Bronchus fibroblast of lung (primary cell): ENCODE measurements at places on chromosomes 12 and 14. TPM values are rescaled to one million over a fixed set of nuclear protein-coding genes. Genes with fewer than 3 reads are reported as not detected.

Gene ESRRB
- under 0.01 TPM in 1 of 2 replicates, not detected in the other for total RNA-seq

Gene EMC9
- total RNA-seq, result 31.4 and 38.4 TPM in 2 replicates

Gene SELPLG
- total RNA-seq, result 0.74 and 2.4 TPM in 2 replicates

Gene PMCH
- total RNA-seq, result not detected in 2 replicates

Gene CKB
- total RNA-seq, result 87.7 and 104 TPM in 2 replicates

Gene LRP1-AS
- total RNA-seq, result not detected in 2 replicates

Gene LRRC10
- total RNA-seq, result not detected in 2 replicates

Gene CLEC4C
- not detected in 2 replicates for total RNA-seq

Gene SAMD15
- total RNA-seq, result 0.45 and 1.0 TPM in 2 replicates

Gene COQ6
- total RNA-seq, result 18.0 and 20.8 TPM in 2 replicates

Gene FITM1
- not detected in 2 replicates for total RNA-seq

Gene KRT80
- 0.15 and 0.17 TPM in 2 replicates for total RNA-seq

Gene GXYLT1
- 12.5 and 12.9 TPM in 2 replicates for total RNA-seq

Gene RIMBP2
- not detected in 2 replicates for total RNA-seq

Gene ABCC9
- 0.34 and 0.45 TPM in 2 replicates for total RNA-seq

Gene CHPT1
- total RNA-seq, result 29.7 and 39.0 TPM in 2 replicates

Gene MYH6
- total RNA-seq, result not detected in 2 replicates

Gene MYF5
- not detected in 2 replicates for total RNA-seq

Gene ASIC1
- 1.5 and 1.7 TPM in 2 replicates for total RNA-seq

Gene OAS1
- total RNA-seq, result not detected in 2 replicates

Gene KRT78
- total RNA-seq, result not detected in 2 replicates

Gene KDM5A
- 19.6 and 22.7 TPM in 2 replicates for total RNA-seq

Gene CMKLR1
- under 0.01 and 0.67 TPM in 2 replicates for total RNA-seq

Gene FSCB
- total RNA-seq, result not detected in 2 replicates

Gene CIROP
- total RNA-seq, result 0.34 and 0.45 TPM in 2 replicates

Gene SMIM41
- 0.17 TPM in 1 of 2 replicates, not detected in the other for total RNA-seq

Gene PZP
- total RNA-seq, result not detected in 2 replicates

Gene CELA1
- not detected in 2 replicates for total RNA-seq

Gene LRRC43
- total RNA-seq, result 1.3 and 1.5 TPM in 2 replicates

Gene TUNAR
- total RNA-seq, result not detected in 2 replicates
